Lung microvascular endothelial cell (primary cell): ENCODE measurements at places on chromosomes 7 and 10. TPM values are rescaled to one million over a fixed set of nuclear protein-coding genes. Genes with fewer than 3 reads are reported as not detected.

- no peak for DNase-seq
These were observed 10.2 kb upstream of the IL2RA start for GRCh38 chr10:6072215-6072934.

DNA sequence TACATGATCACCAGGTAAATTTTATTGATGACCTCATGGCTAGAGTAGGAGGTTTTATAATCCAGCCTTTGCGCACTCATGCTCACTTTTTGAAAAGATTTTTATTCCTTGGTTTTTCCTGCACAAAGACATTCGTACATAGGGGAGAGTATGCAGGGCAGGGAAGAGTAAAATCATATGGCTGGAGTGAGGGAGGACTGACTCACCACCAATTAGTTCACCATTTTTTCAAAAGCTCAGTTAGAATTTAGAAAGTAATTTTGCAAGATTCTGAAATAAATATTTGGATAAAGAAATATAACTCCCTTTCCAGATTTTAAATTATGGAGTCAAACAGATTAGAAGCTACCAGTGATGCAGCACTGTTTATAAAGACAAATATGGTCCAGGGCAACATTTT, 111.9 kb downstream of the SEMA3D start:
- DNase-seq = no peak

DNA sequence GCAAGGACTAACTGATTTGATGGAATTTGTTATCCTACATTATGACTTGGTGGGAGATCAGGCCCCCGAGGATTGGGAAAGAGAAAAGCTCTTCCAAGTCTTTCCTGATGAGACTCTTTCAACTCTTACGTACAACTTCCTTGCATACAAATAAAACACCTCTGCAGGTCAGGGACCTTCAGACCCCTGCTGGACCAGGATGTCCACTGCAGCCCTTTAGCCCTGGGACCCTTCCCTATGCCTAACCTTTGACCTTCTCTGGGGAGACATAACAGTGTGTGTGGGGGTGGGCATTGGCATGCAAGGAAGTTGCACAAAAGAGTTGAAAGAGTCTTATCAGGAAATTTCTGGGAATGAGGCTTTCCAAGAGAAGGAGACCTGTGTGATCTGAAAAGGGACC, 859.4 kb downstream of the TYW1 start:
- DNase-seq = no peak

DNA sequence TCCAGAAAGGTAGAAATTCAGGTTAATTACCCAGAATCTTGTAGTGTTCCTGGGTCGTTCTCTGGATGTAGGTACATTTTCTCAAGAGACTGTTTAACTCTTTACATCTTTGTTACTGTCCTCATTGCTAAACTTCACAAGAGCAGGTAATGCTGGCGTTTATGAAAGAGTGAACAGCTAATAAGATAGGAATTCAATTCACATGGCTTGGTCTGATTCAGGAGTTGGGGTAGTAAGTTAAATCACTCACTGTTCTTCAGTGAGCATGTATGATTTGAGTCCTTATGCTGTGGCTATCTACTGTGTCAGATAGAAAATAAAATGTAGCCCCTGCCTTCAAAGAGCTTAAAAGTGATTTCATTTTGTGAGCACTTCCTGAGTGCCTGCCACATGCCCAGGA, 480.0 kb downstream of the LRMDA start:
- DNase-seq = no peak

DNA sequence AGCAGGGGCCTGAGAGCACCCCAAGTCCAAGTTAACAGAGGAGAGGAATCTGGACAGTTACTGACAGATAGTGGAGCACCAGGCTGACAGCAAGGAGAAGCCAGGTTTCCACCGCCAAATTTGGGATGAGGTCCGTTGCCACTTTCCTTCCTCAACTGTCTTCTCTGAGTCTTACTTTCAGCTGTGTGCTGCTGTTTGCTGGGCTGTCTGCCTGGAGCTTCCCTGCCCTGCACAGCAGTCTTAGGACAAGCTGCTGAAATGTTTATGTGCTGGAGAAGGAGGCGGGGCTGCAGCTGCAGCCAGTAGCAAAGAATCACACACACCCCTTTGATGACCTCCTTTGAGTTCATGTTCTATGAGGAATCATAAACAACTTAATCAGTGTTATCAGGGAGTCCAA, 17.4 kb upstream of the CYP3A7 start:
- peak; percentile 20 for DNase-seq

Gene FEZF1
- total RNA-seq = not detected in 2 replicates

Gene PLAU
- 1.6 and 12.4 TPM in 2 replicates for total RNA-seq

Gene VPS50
- 21.4 and 32.7 TPM in 2 replicates for total RNA-seq

Gene CDNF
- total RNA-seq = 0.40 and 0.44 TPM in 2 replicates

DNA sequence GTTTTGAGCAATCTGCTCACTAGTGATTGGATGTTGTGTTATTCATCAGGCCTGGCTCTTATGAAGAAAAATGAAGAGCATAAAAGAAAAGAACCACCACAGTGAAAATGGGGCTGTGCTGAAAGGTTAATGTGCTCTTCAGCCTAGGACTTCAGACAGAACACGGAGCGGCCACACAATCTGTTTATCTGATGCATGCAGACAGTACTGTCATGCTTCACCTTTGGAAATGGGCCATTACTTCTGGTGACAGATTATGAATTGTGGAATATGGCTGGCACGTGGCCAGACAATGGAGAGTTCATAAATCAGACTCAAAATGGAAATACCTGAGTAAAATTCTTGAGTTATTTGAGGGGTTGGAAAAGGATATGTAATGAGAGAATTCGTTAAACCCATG, 86.0 kb upstream of the NOBOX start:
- DNase-seq = no peak

Gene CDC14C
- total RNA-seq = not detected in 2 replicates

GRCh38 chr10:63767138-63767801, 246.1 kb downstream of the REEP3 start:
- peak; percentile 75 for DNase-seq

GRCh38 chr10:112022196-112022595, 161.4 kb downstream of the GPAM start:
- no peak for DNase-seq

Gene TAS2R41
- total RNA-seq = not detected in 2 replicates

GRCh38 chr7:148332191-148333186, 258.1 kb upstream of the C7orf33 start:
- DNase-seq = no peak

GRCh38 chr10:129962031-129962871, 1.8 kb downstream of the EBF3 start:
- DNase-seq = no peak

DNA sequence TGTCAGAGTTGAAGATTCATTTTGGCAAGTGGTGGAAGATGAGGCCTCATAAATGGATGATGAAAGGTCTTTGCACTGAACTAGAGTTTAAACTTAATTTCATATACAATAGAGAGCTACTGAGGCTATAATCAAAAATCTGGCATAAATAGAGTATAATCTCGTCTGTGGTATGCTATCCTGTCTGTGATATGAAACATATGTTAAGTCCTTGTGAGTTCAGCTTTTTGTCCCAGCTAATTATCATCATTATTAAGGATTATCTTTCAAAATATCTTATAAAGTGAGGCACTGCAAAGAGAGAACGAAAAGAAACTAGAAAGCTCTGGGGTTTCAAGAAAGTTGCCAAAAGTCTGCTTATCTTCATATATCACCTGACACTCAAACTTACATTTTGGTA, 83.4 kb downstream of the GAD2 start:
- DNase-seq = no peak

Gene SLC26A3
- total RNA-seq = not detected in 2 replicates
